ENCODE measurements at places on chromosomes 2 and 18.

DNA sequence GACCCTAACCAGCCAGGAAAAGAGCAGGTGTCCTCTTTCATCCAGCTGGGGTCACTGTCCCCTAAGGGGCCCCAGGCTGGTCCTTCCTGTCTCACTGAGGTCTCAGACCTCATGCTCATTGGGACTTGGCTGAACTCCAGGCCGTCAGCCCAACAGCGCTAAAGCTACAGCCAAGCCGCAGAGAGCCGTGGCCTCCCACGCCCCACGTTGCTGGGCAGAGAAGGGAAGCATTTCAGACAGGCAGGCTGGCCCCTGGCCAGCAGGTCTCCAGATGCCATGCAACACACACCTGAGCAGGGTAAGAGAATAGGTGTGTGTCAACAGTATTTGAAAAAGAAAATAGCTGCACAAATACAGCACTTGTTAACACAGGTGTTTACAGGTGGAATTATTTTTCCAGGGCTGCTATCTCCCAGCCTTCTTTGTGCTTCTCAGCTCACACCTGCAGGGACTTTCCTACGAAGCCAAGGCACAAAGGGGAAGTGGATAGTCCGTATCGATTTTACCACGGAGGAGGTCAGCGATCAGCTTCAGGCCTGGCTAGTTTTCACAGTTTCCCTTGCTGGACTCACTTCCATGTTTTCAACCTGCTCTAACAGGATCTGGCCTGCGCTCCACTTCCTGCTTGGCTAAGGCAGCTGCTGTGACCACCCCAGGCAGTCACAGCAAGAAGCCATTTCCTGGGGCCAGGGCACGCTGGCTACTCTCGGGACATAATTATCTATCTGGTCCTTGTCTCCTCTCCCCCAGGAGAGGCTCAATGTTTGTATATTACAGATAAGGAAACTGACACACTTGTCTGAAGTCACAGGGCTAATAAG is 156.1 kb upstream of the ID2 start:
- DNase-seq, result peak; percentile 95

DNA sequence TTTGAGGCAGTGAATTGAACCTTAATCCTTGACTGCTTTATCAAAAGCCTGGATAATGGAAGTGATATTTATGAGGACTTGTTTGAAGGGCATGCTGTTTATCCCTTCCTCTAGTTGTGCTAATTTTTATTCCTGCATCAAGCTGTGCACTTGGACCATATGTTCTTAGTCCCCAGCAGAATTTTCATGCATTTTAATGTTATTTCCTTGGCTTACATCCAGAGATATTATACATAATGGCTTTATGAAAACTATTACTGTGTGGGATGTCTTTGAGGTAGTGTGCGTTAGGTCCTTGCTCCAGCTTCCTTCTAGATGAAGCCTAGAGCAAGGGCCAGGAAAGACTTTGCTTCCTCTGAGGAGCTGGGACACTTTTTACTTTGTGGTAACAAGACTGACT is 378.4 kb downstream of the LPIN1 start:
- DNase-seq, result no peak

- DNase-seq, result no peak
These were observed 7.7 kb downstream of the FBXO15 start for GRCh38 chr18:74139888-74140287.

GRCh38 chr18:36513556-36513955 is 216.0 kb downstream of the FHOD3 start:
- no peak for DNase-seq

- no peak for DNase-seq
These were observed 49.1 kb downstream of the GTF3C3 start for GRCh38 chr2:196750291-196750923.

DNA sequence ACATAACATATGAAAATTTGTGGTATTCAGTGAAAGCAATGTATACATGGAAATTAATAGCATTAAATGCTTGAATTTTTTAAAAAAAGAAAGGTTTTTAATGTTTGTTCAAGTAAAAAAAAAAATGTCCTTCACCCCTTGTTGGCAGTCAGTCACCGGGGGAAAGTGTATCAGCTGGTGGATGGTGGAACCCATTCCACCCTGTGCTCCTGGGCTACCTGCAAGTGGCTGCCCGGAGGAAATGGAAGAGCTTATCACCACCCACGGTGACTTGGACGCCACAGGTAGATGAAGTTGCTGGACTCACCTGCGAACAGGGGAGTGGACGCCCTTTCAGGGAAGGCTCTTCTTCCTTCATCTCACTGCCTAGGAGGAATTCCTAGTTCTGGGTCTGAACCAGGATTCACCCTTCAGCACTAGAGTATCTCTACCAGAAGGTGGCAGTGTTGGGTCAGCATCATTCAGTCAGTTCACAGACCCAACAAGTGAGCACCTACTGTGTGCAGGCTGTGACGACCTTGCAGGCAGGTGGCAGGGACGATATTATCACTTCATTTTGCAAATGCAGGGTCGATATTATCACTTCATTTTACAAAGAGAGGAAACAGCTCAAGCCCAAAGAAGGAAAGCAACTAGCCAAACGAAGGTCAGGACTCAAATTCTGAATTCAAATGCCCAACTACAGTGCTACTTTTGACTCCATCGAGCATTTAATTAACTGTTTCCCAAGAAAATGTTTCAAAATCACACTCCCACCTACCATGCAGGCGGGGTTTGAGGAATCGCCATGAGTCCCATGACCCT is 35.8 kb downstream of the CIB4 start:
- DNase-seq, result peak; percentile 56

DNA sequence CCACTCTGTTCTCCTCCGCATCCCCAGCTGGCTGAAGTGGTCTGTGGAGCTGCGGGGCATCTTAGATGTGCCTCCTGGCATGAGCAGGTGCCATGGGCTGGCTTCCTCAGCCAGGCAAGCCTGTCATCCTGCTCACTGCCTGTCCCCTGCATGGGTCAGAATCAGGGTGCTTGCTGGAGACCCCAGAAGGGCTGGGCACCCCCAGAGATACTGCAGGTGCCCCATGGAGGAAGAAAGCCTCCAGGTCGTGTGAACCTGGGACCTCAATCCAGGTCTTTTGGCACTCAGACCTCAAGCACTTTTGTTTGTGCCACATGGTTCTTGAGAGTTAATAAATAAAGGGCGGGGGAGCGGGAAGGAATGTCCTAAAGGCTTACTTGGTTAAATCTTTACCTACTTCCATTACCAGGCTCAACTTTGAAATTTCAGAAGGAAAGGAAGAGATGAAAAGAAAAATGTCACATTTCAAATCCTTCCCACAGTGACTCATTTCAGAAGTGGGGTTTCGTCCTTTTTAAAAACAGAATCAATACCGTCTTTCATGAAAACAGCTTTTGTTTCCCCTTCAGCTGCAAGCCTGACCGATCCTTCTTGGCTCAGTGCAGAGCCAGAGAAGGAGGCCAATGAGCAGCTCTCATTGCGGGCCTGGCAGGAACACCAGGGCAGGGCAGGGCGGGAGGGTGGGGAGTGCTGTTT is 69.9 kb downstream of the RHOB start:
- peak; percentile 81 for DNase-seq

DNA sequence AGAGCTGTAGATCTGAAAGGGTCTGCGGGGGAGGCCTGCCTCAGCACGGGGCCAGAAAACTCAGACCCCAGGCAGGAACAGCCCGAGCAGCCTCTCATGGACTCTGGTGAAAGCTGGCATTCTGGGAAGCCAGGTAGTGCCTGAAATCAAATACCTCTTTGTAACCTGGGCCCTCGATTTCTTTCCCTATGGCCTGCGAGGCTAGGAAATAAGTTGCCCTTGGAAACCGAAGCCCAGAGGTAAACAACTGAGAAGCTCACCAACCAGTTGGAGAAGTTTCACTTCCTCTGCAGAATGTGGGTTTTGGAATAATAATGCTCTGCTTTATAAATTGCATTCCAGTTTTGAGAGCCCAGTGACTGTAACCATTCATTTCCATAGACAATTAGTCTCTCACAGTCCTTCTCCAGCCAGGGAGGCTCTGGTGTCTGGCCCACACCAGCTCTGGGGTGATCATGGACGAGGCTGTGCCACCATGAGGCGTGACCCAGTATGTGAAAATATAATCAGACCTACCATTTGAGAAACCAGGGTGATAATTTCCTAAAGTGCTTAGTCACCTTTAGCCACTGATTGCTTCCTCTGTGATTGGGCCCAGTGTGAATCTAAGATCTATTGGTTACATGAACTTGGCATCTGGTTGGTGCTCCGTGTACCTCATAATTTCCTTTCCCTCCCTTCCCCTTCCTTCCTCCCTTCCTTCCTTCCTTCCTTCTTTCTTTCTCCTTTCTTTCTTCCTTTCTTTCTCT is 133.1 kb upstream of the PELI1 start:
- no peak for DNase-seq

DNA sequence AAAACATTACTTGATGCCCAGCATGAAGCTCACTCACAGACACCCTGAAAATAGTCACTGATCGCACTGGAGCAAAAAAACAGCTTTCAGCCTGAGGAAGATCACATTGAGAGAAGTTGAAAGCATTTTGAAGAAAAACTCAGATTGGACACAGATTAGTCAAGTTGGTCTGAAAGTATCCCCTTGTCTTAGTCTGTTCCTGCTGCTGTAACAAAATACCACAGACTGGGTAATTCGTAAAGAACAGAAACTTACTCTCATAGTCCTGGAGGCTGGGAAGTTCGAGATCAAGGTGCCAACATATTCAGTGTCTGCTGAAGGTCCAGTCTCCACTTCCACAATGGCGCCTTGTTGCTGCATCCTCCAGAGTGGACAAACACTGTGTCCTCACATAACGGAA is 14.2 kb upstream of the NDUFV2 start:
- DNase-seq, result no peak

DNA sequence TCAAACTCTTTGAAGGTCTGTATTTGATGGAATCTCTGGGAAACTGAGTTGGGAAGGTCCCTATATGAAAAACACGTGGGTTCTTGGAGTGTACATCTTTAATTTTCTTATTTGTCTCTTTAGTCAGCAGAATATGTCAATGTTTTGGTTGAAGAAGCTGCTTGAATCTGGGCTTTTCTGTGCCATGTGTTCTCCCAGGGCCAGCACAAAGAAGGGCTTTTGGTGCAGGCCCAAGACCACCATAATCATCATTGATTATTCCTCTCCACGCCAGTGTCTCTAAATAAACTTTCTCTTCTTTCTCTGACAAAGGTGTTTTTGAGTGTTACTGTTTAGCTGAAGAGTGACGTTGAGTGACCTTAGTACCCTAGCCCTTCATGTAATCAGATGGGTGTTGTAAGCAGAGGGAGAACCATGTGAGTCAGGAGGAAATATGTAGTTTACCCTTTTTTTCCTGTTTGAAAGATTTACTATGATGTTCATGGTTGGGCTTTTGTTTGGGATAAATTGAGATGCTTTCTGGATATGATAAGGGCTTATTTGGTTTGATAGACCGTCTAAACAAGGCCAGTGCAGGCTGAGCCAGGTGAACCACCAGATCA is 11.6 kb upstream of the TNP1 start:
- DNase-seq, result no peak

DNA sequence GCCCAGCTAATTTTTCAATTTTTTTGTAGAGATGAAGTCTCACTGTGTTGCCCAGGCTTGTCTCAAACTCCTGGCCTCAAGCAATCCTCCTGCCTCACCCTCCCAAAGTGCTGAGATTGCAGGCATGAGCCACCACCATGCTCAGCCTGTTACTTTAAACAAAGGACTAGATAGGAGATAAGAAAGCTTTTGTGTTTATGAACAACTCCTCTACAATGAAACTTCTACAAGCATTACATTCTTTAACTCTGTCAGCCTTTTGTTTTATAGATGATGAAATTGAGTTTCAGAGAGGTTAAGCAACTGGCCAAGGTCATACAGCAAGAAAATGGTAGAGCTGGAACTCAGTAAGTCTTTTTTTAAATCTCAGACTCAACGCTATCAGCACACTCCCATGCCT is 22.7 kb downstream of the ALPK2 start:
- no peak for DNase-seq

- DNase-seq, result no peak
These were observed 159.7 kb downstream of the DOCK10 start for GRCh38 chr2:224882291-224883171.

DNA sequence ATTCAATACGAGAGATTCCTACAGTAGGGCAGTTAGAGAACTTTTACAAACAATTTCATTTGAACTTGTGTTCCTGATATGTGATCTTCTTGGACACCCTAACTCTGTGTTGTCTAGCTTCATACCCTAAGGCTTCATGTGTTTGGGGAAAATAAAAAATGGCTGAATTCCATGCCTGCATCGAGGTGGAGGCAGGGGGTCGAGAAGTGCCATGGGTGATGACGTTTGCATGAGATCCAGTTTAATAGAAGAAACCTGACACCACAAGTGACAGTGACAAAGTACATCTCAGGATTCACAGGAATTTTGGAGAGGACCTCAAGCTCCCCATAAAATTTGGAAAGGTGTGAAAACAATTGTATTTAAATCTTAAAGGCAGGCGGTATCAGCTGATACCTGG is 169.2 kb upstream of the NABP1 start:
- DNase-seq, result no peak

DNA sequence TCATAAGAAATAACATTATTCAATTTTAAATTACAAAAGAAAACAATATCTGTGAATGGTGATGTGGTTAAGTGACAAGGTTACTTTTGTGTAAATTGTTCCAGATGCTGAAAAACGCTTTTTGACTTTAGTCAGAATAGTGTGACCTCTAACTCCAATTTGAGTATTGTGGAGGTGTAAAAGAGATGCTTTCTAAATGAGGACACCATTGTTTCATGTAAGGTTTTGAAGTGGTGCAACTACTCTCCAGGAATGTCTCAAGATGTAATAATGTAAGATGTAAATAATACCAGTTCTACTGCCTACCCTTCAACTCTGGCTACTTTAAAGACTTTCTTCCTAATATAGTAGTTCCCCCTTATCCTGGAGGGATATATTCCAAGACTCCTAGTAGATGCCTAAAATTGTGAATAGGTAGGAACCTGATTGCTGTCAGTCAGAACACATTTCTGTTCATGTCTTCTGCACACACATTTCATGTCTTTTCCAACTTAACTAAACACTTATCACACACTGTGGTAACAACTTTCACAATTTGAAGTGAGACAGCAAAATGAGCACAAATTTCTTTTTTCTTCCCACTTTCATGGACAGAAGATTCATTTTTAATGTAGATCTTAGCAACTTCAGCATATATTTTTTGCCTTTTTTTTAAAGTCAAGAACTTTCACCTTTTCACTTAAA is 39.1 kb upstream of the PPP1R1C start:
- DNase-seq, result no peak

- DNase-seq, result no peak
These were observed 327.1 kb upstream of the CDH2 start for GRCh38 chr18:28504066-28504465.

DNA sequence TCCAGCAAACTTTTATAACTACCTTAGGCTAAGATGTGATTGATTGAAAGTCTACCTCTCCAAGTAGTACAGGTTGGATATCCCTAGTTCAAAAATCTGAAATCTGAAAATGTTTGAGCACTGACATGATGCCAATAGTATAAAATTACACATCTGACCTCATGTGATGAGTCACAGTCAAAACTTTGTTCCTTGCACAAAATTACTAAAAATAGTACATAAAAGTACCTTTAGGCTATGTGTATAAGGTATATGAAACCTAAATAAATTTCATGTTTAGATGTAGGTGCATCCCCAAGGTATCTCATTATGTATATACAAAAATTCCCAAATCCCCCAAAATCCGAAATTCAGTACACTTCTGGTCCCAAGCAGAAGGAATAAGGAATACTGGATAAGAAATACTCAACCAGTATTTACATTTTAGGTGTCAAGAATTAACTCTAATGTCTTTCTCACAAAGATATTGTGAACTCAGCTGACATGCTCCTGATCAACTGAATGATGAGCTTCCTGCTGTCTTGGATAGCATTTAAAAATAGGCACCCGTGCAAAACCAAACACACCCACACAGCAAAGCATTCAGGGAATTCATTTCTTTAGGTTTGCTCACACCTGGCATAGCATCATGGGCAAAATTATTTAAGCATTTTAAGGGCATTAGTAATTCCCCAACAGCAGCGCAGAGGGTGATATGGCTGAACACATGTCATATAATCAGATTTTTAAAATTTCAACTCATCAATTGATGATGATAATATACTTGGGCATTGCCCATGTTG is 497.4 kb upstream of the MEIS1 start:
- DNase-seq, result no peak

Measured in GM12865 (cell line).